ENCODE measurements at places on chromosomes 7 and 10. TPM values are rescaled to one million over a fixed set of nuclear protein-coding genes. Genes with fewer than 3 reads are reported as not detected.

CYP51A1 gene
- 40.7 TPM for total RNA-seq

SEMA3A gene
- 0.82 TPM for total RNA-seq

GIMAP4 gene
- total RNA-seq, result 145 TPM

ASB10 gene
- not detected for total RNA-seq

ABCB4 gene
- 0.07 TPM for total RNA-seq

CREB3L2 gene
- total RNA-seq, result 24.0 TPM

PVRIG gene
- total RNA-seq, result 45.2 TPM

HABP2 gene
- not detected for total RNA-seq

DNA sequence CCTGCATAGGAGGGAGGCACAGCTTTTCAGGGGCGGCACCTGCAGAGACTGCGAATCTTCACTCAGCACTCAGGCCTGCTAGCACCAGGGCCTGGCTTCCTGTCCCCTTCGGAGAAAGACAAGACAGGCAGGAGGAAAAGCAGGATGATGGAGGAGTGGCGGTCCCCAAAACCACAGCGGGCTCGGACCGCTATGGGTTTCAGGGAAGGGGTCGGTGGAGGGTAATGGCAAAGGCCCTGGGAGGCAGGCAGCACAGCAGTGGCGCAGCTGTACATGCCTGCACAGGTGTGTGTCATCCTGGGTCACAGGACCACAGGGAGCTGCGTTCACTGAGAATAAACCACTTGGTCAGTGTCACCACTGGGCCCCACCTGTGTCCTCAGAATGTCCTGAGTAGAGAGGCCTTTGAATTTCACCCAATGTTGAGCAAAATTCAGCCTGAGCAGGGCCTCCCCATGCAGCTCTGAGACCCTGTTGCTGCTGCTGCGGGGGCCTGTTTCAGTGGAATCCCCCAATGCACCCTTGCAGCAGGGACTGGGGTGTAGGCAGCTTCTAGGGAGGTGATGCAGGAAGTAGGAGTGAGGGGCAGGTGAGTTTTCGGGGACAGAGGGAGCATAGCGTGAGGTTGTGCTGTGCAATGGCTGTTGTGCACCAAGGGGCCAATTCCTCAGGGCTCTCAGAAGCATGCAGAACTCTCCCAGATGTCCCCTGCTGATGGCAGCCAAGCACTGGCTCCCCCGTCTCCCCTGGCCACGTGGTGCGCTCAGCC lies 90.6 kb upstream of the PPP2R2D start:
- no peaks in the 10 kb centered on the region for H3K36me3 ChIP-seq
- H3K4me1 ChIP-seq, result no peaks in the 10 kb centered on the region
- no peak overlapping the region for H3K4me3 ChIP-seq
- DNase-seq, result peak; percentile 31
- no peaks in the 10 kb centered on the region for H3K27me3 ChIP-seq
- no peak overlapping the region for H3K27ac ChIP-seq

DNA sequence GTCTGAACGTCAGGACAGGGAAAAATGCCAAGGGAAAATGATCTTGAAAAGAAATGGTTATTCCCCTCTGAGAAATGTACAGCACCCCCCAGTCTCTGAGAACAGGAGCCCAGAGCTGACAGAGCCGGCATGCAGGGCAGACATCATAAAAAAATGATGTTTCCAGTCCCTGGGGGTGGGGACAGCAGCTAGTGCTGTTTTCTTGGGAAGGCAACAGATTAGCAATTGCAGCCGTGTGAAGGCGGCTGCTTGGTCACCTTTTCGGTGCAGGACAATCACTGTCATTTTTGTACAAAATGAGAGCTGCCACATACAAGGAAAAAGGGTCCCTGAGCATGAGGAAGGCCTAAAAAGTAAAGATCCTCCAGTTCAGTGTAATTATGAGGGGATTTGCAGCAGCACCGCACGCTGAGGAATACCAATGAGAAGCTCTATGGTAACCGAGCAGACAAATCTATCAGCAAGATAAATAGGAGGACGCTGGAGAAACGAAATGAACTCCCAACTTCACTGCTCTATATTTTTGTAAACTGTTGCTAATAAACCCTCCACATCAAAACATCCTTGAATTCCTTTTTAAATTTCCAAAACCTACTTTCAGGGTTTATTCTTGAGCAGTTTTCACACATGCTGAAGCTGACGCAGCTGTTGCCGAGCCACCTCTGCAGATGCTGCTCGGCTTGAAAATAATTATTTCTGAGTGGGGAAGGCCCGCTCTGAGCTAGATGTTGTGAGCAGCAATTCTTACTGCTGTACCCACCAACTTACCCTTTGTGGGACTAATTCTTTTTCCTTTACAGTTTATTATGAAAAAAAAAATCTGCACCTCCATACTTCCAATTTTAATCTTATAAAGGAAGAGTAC lies 98.2 kb upstream of the NEBL start:
- H3K36me3 ChIP-seq, result no peaks in the 10 kb centered on the region
- H3K27ac ChIP-seq, result no peak overlapping the region
- H3K4me3 ChIP-seq, result no peak overlapping the region
- no peaks in the 10 kb centered on the region for H3K4me1 ChIP-seq
- no peak for DNase-seq
- H3K27me3 ChIP-seq, result no peaks in the 10 kb centered on the region

- DNase-seq, result no peak
- H3K4me1 ChIP-seq, result no peaks in the 10 kb centered on the region
- H3K27me3 ChIP-seq, result no peaks in the 10 kb centered on the region
- no peaks in the 10 kb centered on the region for H3K36me3 ChIP-seq
- H3K27ac ChIP-seq, result no peak overlapping the region
Observed at GRCh38 chr10:59284118-59284975, 78.0 kb downstream of the FAM13C start.

GRCh38 chr7:87624628-87625027 lies 3.6 kb upstream of the RUNDC3B start:
- H3K27ac ChIP-seq, result no peak overlapping the region
- no peaks in the 10 kb centered on the region for H3K36me3 ChIP-seq
- H3K4me3 ChIP-seq, result no peak overlapping the region
- no peak for DNase-seq
- peaks cover 13% of the 10 kb centered on the region for H3K27me3 ChIP-seq
- H3K4me1 ChIP-seq, result peaks cover 11% of the 10 kb centered on the region

DNA sequence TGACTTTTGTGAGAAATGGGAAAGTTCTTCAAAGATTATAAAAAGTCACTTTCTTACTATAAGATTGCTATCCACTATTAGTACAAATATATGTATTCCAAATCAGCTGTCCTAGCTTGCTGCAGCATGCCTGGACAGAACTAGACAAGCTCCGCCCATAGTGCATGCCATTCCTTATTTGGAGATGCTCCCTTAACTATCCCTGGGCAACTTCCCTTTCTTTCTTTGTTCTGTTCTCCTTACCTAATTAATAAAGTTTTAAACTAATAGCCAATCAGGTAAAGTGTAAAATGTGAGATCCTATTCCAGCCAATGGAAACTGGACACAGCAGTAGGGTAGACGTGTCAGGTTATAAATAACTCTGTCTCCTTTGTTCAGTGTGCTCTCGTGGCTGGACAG lies 281.9 kb downstream of the CAMK1D start:
- H3K4me3 ChIP-seq, result no peak overlapping the region
- H3K4me1 ChIP-seq, result peaks cover 8% of the 10 kb centered on the region
- H3K36me3 ChIP-seq, result no peaks in the 10 kb centered on the region
- no peak for DNase-seq

GRCh38 chr10:97766996-97767924 lies 4.5 kb downstream of the SFRP5 start:
- no peak overlapping the region for H3K4me3 ChIP-seq
- peaks cover 26% of the 10 kb centered on the region for H3K27me3 ChIP-seq
- DNase-seq, result no peak
- H3K36me3 ChIP-seq, result peaks cover 2% of the 10 kb centered on the region

GRCh38 chr10:110044681-110045080 lies 36.9 kb downstream of the ADD3 start:
- H3K27me3 ChIP-seq, result no peaks in the 10 kb centered on the region
- no peak overlapping the region for H3K27ac ChIP-seq
- H3K4me3 ChIP-seq, result no peak overlapping the region
- peaks cover 44% of the 10 kb centered on the region for H3K36me3 ChIP-seq
- no peak for DNase-seq
- peaks cover 27% of the 10 kb centered on the region for H3K4me1 ChIP-seq

- peaks cover 22% of the 10 kb centered on the region for H3K27me3 ChIP-seq
- no peak overlapping the region for H3K27ac ChIP-seq
- DNase-seq, result no peak
- H3K36me3 ChIP-seq, result no peaks in the 10 kb centered on the region
- H3K4me1 ChIP-seq, result peaks cover 5% of the 10 kb centered on the region
Observed at GRCh38 chr10:97718659-97719142, 5.2 kb downstream of the MARVELD1 start.

DNA sequence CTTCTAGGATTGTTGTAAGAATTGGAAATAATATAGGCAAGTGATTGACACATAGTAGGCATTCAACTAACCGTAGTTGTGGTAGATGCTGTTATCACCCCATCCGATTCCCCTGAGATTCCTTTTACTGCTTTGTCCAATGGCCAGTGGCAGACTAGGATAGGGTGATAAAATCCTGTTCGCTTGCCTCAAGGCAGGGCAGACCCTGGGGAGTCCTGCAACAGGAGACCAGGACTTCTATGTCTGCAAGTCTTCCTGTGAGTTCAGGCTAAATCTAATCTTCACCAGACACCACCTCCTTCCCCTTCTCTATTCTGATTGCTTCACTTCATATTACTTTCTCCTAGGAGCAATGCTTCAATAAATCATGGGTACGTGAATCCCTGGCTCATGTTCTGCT lies 42.8 kb upstream of the CREB5 start:
- DNase-seq, result no peak
- H3K36me3 ChIP-seq, result no peaks in the 10 kb centered on the region
- H3K27ac ChIP-seq, result no peak overlapping the region

DNA sequence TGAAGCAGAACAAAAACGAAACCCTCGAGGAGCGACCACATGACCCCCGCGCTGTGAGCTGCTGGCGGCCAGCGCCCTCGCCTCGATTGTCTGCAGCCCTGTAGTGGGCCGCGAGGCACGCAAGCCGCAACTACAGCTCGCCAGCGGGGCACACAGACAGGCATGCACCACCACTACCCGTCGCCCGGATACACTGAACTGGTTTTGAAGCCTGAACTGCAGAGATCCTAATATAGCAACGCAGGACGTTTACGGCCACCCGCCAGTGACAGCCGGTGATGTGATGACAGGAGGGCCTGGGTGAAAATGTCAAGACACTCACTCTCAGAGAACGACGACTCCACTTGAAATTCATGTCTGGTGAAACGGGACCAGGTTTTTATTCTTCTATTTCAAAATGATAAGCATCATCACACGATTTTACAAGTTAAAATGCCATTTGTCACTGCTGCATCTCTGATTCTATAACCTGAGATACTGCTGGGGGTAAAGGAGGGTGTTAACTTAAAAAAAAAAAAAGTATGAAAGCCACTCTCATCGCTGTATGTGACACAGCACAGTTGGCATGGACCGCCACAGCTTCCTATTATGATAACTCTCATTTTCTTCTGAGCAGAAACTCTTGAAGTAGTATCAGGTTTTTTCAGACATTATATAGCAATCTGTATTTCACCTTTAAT lies 120.3 kb upstream of the DIP2C start:
- H3K4me1 ChIP-seq, result peaks cover 9% of the 10 kb centered on the region
- peaks cover 40% of the 10 kb centered on the region for H3K36me3 ChIP-seq
- H3K4me3 ChIP-seq, result no peak overlapping the region
- no peak for DNase-seq
- no peak overlapping the region for H3K27ac ChIP-seq
- no peaks in the 10 kb centered on the region for H3K27me3 ChIP-seq

- DNase-seq, result no peak
- no peaks in the 10 kb centered on the region for H3K36me3 ChIP-seq
- no peak overlapping the region for H3K27ac ChIP-seq
Observed at GRCh38 chr7:12458520-12459131, 55.0 kb upstream of the VWDE start.

- H3K4me1 ChIP-seq, result no peaks in the 10 kb centered on the region
- no peak overlapping the region for H3K4me3 ChIP-seq
- no peak overlapping the region for H3K27ac ChIP-seq
- H3K27me3 ChIP-seq, result peaks cover 11% of the 10 kb centered on the region
- no peaks in the 10 kb centered on the region for H3K36me3 ChIP-seq
Observed at GRCh38 chr10:93143281-93143680, 69.6 kb downstream of the CYP26A1 start.

- peak; percentile 70 for DNase-seq
- H3K27ac ChIP-seq, result peak overlapping the region; percentile 99
- peaks cover 38% of the 10 kb centered on the region for H3K4me1 ChIP-seq
- no peaks in the 10 kb centered on the region for H3K27me3 ChIP-seq
- H3K36me3 ChIP-seq, result peaks cover 21% of the 10 kb centered on the region
Observed at GRCh38 chr7:144834641-144835144, 1.2 kb downstream of the TPK1 start.

GRCh38 chr10:97664282-97664850 lies 22.7 kb downstream of the AVPI1 start:
- H3K36me3 ChIP-seq, result peaks cover 25% of the 10 kb centered on the region
- no peak for DNase-seq
- H3K27ac ChIP-seq, result no peak overlapping the region
- no peaks in the 10 kb centered on the region for H3K27me3 ChIP-seq

- DNase-seq, result peak; percentile 46
- H3K27me3 ChIP-seq, result peaks cover 14% of the 10 kb centered on the region
- H3K27ac ChIP-seq, result no peak overlapping the region
- H3K4me1 ChIP-seq, result peaks cover 19% of the 10 kb centered on the region
Observed at GRCh38 chr7:69739190-69739589, 140.9 kb downstream of the AUTS2 start.

DNA sequence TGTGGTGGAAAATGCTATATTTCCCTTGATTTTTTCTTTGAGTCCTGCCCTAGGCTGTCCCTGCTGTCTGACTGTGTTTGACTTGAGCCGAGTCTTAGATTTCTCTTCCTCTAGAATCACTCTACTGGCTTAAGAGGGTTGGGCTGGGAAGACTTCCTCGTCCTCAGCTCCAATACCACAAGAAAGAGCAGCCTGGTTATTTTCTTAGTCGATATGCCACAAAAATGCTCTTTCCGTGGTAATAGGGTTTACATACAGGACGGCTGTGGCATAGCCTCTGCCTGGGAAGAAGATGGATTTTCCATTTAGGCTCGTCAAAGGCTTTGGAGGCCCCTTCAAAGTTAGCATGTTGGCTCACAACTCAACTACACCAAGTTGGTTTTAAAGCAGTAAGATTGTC lies 212.0 kb upstream of the IGFBP3 start:
- H3K4me1 ChIP-seq, result no peaks in the 10 kb centered on the region
- no peaks in the 10 kb centered on the region for H3K27me3 ChIP-seq
- H3K4me3 ChIP-seq, result no peak overlapping the region
- DNase-seq, result no peak
- H3K36me3 ChIP-seq, result no peaks in the 10 kb centered on the region
